ENCODE measurements at places on chromosomes 12 and 14. TPM values are rescaled to one million over a fixed set of nuclear protein-coding genes. Genes with fewer than 3 reads are reported as not detected.

The OR6C68 gene
- total RNA-seq: not detected

The KRT6C gene
- total RNA-seq: not detected

The NKX2-8 gene
- not detected for total RNA-seq

The ABCD2 gene
- total RNA-seq: 0.40 TPM

The CDK2 gene
- 46.2 TPM for total RNA-seq

The RND1 gene
- 3.4 TPM for total RNA-seq

The SLC5A8 gene
- not detected for total RNA-seq

The GPATCH2L gene
- 32.9 TPM for total RNA-seq

The PZP gene
- total RNA-seq: under 0.01 TPM

The ATG101 gene
- total RNA-seq: 40.4 TPM

The SERPINA9 gene
- total RNA-seq: not detected

The KRT78 gene
- total RNA-seq: not detected

The LRFN5 gene
- total RNA-seq: 14.7 TPM

The IFI27 gene
- total RNA-seq: not detected

The AGAP2 gene
- 0.48 TPM for total RNA-seq

The DTX1 gene
- 0.39 TPM for total RNA-seq

The KCNC2 gene
- not detected for total RNA-seq

The TMEM132C gene
- total RNA-seq: under 0.01 TPM

The SERPINA10 gene
- total RNA-seq: not detected

The ALX1 gene
- total RNA-seq: 0.26 TPM

The IL31 gene
- total RNA-seq: not detected

The CD69 gene
- total RNA-seq: 0.08 TPM

The KRT2 gene
- total RNA-seq: not detected

The FRMD6 gene
- total RNA-seq: 52.2 TPM

The SP7 gene
- under 0.01 TPM for total RNA-seq

The C12orf54 gene
- not detected for total RNA-seq

The TAS2R9 gene
- not detected for total RNA-seq

The TSPAN31 gene
- total RNA-seq: 59.1 TPM

The SOAT2 gene
- not detected for total RNA-seq

The SLC24A4 gene
- total RNA-seq: not detected

The NTF3 gene
- 0.08 TPM for total RNA-seq

The DNAJC22 gene
- 9.7 TPM for total RNA-seq

The ASB2 gene
- not detected for total RNA-seq

The RTRAF gene
- total RNA-seq: 108 TPM

The LTBR gene
- 131 TPM for total RNA-seq

The VWF gene
- total RNA-seq: 1.4 TPM
